ENCODE measurements at places on chromosomes 12 and 14. TPM values are rescaled to one million over a fixed set of nuclear protein-coding genes. Genes with fewer than 3 reads are reported as not detected.
A peak's percentile ranks its signal among the peaks of the same experiment; 100 is the strongest.

DNA sequence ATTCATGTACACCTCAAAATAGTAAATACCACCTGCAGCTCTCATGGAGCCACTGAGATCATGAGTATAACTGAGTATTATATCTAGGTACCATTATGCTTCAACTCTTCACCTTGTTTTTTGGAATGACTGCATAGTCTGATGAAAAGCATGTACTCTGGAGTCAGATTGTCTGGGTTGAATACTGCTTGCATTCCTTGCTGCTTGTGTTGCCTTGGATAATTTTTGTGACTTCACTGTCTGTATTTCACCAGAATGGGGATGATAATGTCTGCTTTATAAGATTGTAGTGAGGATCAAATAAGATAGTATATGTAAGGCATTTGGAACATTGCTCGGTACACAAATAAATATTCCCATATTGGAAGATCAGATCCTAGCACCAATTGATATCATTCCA lies 54.2 kb downstream of the SUSD6 start:
- peak overlapping the region; percentile 64 for H3K27ac ChIP-seq
- no peak for DNase-seq
- no peaks in the 10 kb centered on the region for H3K27me3 ChIP-seq
- H3K4me1 ChIP-seq: peaks cover 76% of the 10 kb centered on the region
- H3K4me3 ChIP-seq: no peak overlapping the region

GRCh38 chr12:6700646-6701051 lies at the start of gene PIANP:
Gene PIANP, minus strand, starts transcription at chr12:6700815. Its CDS starts 2,754 bp downstream, at chr12:6698061.
- peak; percentile 87 for DNase-seq
- peaks cover 20% of the 10 kb centered on the region for H3K4me1 ChIP-seq
- peaks cover 70% of the 10 kb centered on the region for H3K27me3 ChIP-seq
- H3K4me3 ChIP-seq: peak within 1 kb of the TSS; percentile 76

PDE3A gene
- total RNA-seq: not detected

POLE2 gene
- total RNA-seq: 58.4 TPM

DNA sequence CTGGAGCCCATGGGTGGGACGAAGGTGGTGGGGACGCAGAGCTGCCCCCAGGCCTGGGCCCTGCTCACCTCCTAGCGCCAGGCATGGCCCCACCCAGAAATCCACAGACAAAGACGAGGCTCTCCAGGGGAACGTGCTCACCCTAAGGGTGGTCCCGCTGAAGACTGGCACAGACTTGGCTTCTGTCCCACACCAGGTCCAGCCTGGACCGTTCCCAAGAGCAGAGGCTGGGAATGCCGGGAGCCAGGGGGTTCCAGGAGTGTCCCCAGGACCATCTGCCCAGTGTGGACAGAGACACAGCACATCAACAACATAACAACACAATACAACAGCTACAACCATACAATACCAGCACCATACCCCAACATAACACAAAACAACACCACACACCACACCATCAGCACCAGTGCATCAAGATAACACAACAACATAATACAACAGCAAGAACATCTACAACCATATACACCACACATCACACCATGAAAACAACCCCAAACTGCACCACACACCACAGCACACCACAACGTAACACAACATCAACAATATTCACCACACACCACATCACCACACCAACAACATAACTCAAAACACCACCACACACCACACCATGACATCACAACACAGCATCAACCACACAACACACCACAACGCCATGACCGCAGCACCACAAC lies 329.6 kb downstream of the ADGRD1 start:
- no peak for DNase-seq
- no peak overlapping the region for H3K4me3 ChIP-seq
- no peaks in the 10 kb centered on the region for H3K27me3 ChIP-seq
- H3K4me1 ChIP-seq: no peaks in the 10 kb centered on the region
- H3K36me3 ChIP-seq: no peaks in the 10 kb centered on the region

DNA sequence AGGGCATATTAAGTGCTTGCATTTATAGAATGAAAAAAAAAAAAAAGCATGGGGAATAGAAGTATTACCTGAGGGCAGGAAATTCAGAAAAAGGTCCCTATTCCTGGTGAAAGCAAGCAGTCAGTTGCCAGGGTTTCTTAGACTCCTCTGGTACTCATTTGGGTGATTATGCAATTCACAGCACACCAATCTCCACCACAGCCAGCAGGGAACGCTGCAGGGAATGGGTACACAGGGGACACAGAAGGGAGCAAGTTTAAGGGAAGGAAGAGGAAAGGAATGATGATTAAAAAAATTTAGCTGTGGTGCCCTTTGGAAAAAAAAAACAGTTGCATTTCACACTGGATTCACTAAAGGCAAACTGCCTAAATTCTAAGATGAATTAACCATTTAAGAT lies 14.2 kb downstream of the BLTP3B start:
- H3K36me3 ChIP-seq: peaks cover 9% of the 10 kb centered on the region
- DNase-seq: no peak
- H3K4me1 ChIP-seq: peaks cover 22% of the 10 kb centered on the region
- H3K27me3 ChIP-seq: no peaks in the 10 kb centered on the region
- no peak overlapping the region for H3K27ac ChIP-seq
- no peak overlapping the region for H3K4me3 ChIP-seq

GRCh38 chr14:102086709-102086971 lies 204 bp downstream of the HSP90AA1 start:
- no peak for DNase-seq
- peak overlapping the region; percentile 94 for H3K27ac ChIP-seq
- H3K36me3 ChIP-seq: peaks cover 54% of the 10 kb centered on the region
- H3K4me3 ChIP-seq: peak overlapping the region; percentile 83
- H3K27me3 ChIP-seq: no peaks in the 10 kb centered on the region

GRCh38 chr14:61280526-61281185 lies 482 bp downstream of the TMEM30B start:
- H3K4me3 ChIP-seq: peak overlapping the region; percentile 88
- peak; percentile 92 for DNase-seq
- H3K27me3 ChIP-seq: peaks cover 29% of the 10 kb centered on the region
- peak overlapping the region; percentile 84 for H3K27ac ChIP-seq

GRCh38 chr12:130828895-130829294 lies 10.2 kb downstream of the STX2 start:
- peaks cover 10% of the 10 kb centered on the region for H3K36me3 ChIP-seq
- no peaks in the 10 kb centered on the region for H3K27me3 ChIP-seq
- H3K27ac ChIP-seq: no peak overlapping the region
- H3K4me1 ChIP-seq: peaks cover 19% of the 10 kb centered on the region
- no peak overlapping the region for H3K4me3 ChIP-seq

DNA sequence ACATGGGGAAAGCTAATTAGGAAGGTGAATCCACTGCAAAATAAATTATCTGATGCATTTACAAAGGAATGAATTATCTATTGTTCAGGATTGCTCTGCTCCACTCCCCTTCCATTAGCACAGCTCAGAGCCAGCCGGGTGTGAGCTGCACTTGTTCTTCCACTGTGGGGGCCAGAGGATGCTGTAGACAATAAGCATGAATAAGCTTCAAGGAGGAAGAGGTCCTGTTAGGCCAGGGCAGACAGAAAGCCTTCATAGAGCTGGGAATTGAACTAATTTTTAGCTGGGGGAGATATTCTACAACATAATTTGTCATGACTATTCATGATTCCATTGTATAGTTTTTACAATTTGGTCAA lies 137.6 kb upstream of the MAX start:
- H3K4me1 ChIP-seq: peaks cover 9% of the 10 kb centered on the region
- no peak overlapping the region for H3K27ac ChIP-seq
- no peaks in the 10 kb centered on the region for H3K36me3 ChIP-seq
- no peak for DNase-seq
- no peaks in the 10 kb centered on the region for H3K27me3 ChIP-seq

KLRK1 gene
- not detected for total RNA-seq

DNA sequence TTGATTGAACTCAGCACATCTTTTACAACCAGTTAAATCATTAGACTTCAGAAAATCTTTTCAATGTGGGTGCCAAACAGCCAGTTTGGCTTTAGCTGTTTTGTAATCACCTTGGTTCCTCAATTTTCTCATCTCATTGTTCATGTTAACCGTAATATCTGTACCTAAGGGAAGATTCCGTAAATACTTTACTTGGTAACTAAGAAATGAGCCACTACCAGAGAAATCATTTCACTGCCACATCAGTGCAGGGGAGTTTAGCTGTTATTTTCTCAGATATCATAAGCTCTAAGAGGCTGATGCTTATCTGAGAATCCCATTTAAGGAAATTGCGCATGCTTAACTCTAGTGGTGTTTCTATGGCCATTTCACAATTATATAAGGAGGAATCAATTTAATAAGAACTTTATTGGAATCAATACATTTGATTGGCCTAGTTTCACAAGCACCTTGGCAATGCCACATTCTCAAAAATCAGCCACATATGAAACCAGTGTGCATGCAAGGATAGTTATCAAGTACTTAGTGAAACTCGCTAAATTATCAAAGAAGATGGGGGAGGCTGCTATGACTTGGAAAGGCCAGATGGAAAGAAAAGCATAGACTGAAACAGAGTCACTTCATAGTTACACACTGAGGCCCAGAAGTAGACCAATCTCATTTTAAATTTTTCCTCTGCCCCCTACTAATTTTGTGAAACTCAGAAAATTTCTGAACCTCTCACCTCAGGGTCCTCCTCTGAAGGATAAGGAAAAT lies 28.1 kb upstream of the IL22 start:
- H3K27ac ChIP-seq: peak overlapping the region; percentile 80
- no peak overlapping the region for H3K4me3 ChIP-seq
- no peaks in the 10 kb centered on the region for H3K36me3 ChIP-seq
- DNase-seq: no peak

DNA sequence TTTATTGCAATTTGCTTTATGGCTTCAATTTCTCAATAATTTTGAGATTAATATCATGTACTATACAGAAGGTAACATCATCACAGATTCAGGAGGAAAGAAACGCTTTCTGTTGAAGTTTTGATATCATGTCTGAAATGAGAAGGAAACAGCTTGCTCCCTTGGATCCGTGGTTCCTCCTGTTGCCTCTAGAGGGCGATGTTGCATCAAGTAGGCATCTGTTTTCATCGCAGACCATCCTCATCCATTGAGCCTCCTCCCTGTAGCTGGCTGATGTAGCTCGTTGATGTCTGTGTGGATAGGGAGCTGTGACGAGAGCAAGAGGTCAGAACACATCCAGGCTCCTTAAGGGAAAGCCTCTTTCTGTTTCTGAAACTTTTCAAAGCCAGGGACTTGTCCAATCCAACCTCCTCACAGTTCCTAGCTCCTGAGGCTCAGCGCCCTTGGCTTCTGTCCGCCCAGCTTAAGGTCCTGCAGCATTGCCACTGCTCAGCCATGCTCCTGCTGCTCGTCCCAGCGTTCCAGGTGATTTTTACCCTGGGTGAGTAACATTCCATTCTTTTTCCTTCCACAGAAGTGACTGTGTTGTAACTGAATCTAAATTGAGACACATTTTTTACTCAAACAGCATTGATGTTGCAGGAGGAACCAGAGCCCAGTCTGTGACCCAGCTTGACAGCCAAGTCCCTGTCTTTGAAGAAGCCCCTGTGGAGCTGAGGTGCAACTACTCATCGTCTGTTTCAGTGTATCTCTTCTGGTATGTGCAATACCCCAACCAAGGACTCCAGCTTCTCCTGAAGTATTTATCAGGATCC lies 304.8 kb upstream of the OR4E1 start:
- H3K27me3 ChIP-seq: peaks cover 21% of the 10 kb centered on the region
- peak; percentile 91 for DNase-seq

DNA sequence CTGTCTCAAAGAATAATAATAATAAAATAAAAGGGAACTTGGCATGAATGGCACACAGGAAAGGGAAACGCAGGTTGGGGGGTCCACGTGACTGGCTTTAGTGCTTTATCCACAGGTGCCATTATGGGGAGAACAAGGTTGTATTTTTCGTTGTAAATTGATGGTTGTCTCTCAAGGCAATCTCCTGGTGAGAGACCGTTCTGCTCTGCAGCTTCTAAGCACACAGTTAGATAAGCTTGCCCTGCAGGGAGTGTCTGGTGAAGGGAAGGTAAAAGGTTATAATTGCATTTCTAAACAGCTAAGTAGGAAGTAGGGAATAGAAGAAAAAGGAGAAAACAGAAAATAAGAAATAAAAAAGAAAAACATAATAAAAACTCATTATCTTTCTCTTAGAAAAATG lies 69.1 kb upstream of the CPSF6 start:
- no peaks in the 10 kb centered on the region for H3K4me1 ChIP-seq
- H3K27ac ChIP-seq: no peak overlapping the region
- no peak overlapping the region for H3K4me3 ChIP-seq
- H3K27me3 ChIP-seq: no peaks in the 10 kb centered on the region
- DNase-seq: no peak
- no peaks in the 10 kb centered on the region for H3K36me3 ChIP-seq

GRCh38 chr14:105250008-105250366 lies 1.7 kb downstream of the BTBD6 start:
- DNase-seq: no peak
- peaks cover 36% of the 10 kb centered on the region for H3K36me3 ChIP-seq
- no peaks in the 10 kb centered on the region for H3K27me3 ChIP-seq
- H3K27ac ChIP-seq: peak overlapping the region; percentile 53
- H3K4me1 ChIP-seq: peaks cover 16% of the 10 kb centered on the region

DNA sequence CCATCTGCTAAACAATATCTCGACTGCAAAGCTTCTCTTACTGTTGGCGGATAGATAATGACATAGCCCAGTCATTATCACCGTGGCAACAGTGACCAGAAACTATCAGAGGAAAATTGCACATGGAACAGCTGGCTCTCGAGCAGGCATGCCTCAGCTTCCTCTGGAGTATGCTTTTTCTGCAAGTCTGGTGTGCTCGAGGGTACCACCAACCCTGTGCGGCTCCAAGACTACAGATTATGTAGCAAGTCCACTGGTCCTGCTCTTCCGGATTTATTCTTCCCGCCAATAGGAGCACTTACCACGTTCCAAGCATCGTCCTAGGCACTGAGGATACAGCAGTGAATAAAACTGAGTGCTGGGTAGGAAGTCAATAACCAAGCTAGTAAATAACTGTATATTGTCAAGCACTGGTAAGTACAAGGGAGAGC lies 1.4 kb upstream of the GLRX5 start:
- peak; percentile 75 for DNase-seq
- peak overlapping the region; percentile 95 for H3K27ac ChIP-seq
- peaks cover 38% of the 10 kb centered on the region for H3K36me3 ChIP-seq
- no peaks in the 10 kb centered on the region for H3K27me3 ChIP-seq
- peak overlapping the region; percentile 91 for H3K4me3 ChIP-seq
- peaks cover 51% of the 10 kb centered on the region for H3K4me1 ChIP-seq

GRCh38 chr14:99465288-99465687 lies 15.4 kb downstream of the SETD3 start:
- no peak overlapping the region for H3K4me3 ChIP-seq
- H3K4me1 ChIP-seq: peaks cover 20% of the 10 kb centered on the region
- no peak overlapping the region for H3K27ac ChIP-seq
- no peaks in the 10 kb centered on the region for H3K27me3 ChIP-seq
- peak; percentile 50 for DNase-seq

DNA sequence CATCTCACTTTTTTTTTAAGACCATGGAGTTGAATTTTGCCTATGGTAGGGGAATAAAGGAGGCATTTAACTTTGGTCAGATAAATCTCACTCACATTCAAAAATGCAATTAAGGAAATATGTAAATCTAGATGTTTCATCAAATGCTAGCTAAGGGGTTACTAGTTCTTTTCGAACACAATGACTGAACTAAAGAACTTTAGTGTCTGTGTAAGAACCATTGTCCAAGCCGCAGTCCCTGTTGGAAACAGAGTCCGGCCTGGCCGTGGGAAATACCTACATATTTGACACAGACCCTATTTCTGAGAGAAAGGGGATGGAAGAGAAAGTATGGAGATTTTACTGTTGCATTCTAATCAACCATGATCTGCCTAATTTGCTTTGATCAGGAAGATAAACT lies 17.4 kb downstream of the LGR5 start:
- H3K36me3 ChIP-seq: no peaks in the 10 kb centered on the region
- H3K27me3 ChIP-seq: peaks cover 9% of the 10 kb centered on the region
- H3K4me3 ChIP-seq: no peak overlapping the region
- H3K4me1 ChIP-seq: no peaks in the 10 kb centered on the region
- H3K27ac ChIP-seq: no peak overlapping the region

Data from activated CD4-positive, alpha-beta T cell treated with anti-CD3 and anti-CD28 coated beads, Interleukin-2, amount 10 ng/mL, durations not matched to agents 24 days and 14 days (primary cell).